ENCODE measurements at places on chromosomes 7 and 10.

DNA sequence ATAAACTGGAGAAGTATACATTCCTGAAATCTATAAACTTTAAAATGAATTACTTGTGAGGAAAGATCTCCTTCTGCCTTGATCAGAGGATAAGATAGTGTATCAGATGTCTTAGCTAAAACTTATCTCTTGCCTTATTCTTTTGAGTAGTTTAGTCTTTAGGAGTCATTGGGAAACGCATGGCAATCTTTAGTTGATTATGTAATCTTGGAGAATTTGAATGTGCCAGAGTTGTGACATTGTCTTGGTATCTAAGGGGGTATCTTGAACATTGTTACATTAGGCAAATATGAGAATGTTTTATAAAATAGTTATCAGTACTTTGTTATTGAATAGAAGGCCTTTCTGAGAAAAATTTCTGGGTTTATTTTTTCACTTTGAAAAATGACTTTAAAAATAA, 61.6 kb upstream of the ADRA2A start:
- no peak for DNase-seq

GRCh38 chr10:88377510-88377909, 205.6 kb downstream of the RNLS start:
- DNase-seq = no peak

DNA sequence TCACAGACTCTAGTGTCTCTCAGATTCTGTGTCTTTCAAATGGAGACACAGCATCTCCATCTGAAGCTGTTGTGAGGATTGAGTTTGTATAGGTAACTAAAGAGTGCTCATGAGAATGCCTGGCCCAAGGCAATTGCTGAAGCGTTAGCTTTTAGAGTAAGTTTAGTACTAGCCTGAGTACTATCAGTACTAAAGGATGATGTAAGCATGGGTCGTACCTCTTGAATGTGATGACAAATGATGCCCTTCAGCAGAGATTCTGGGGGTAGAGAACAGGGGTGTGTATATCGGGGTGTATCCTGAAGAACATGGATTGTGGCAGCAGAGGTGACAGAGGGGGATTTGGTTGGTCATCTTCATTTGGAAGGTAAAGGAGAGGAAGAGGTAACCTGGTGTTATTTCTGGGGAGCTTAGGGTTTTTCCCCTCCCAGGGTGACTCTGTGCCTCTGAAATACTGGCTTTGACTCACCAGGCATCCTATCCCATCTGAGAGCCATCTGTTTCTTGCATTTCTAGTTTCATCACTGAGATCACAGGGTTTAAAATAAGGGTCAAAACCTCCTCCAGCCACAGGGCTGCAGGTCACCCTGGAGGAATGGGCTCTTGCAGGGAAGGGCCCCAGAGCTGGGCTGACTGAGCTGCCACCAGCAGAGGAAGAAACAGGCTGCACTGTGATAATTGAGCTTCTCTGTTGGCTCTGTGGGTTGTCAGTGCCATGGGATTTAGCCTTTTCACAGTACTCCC, 756.0 kb downstream of the KCNMA1 start:
- DNase-seq = no peak

- DNase-seq = no peak
These were observed 179.7 kb upstream of the AGR3 start for GRCh38 chr7:17061443-17061842.

DNA sequence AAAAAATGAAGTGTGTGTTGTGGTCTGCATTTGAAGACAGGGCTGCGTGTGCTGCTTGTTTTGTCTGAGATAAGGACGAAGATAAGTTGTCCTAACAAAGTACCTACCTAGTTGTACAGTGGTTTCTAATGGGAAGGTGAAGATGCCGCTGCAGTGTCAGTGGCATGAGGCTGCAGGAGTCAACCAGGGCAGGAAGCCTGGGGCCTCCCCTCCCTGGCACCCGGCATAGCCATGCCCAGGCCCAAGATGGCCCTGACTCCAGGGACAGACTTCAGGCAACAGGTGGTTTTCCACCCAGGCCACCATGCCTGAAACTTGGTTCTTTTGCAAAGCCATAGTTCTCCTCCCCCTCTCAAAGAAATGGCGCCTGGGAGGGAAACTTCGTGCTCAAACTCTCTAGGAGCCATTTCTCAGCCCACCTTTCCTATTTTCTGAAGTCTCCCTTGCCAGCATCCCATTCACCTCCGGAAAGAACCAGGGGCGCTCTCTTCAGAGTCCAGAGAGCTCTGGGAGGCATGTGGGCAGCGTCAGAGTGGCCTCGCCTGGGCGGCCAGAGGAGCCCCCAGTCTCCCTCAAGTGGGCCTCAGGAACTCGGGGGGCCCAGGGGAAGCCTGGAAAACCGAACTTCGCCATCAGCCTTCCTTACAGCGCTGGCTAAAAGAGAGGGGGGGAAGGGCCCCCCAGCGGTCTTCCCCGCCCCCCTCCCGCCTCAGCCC, 2.1 kb upstream of the KAT6B start:
- DNase-seq = peak; percentile 1

- DNase-seq = no peak
These were observed 58.8 kb downstream of the ASB13 start for GRCh38 chr10:5607594-5607993.

DNA sequence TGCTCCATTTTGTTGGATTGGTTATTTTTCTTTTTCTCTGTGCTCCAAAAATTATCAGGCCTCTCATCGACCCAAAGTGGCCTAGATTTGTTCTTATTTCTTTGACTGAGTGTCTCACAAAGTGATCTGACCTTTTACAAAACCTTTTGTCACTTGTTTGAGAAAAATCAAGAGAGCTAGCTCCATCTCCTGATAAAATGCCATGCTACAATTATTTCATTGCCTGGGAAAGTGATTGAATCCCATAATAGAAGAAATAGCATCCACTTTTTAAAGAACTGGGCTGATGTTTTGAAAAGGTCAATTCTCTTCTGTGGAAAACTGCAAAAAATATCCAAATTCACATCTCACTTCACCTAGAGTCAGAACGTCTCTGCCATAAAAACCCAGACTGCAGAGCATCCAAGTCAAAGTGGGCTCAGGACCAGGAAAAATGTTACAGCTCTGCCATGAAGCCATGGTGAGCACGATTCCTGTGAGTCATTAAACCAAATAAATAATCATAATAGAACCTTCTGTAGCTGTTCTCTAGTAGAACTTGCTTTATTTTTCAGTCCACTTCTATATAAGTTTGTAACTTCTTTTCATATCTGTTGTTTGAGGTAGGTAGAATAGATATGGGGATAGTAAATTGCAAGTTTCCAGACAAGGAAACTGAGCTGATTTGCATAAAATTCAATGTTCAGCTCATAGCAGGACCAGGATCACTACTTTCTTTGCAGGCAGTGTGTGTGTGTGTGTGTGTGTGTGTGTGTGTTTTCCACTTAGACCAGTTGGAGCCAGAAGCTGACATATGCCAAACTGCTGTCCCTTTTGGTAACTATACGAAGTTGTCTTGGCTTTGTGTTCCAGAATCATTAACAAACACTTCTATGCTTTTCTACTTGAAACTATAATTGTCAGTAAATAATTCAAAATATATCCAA, 632.5 kb upstream of the ANKRD30A start:
- no peak for DNase-seq

- no peak for DNase-seq
These were observed 241.9 kb downstream of the GLRX3 start for GRCh38 chr10:130377986-130378540.

GRCh38 chr7:20407585-20408466, 77.1 kb downstream of the ITGB8 start:
- DNase-seq = no peak

- DNase-seq = no peak
These were observed 15.0 kb upstream of the ZFAND2A start for GRCh38 chr7:1174881-1175596.

DNA sequence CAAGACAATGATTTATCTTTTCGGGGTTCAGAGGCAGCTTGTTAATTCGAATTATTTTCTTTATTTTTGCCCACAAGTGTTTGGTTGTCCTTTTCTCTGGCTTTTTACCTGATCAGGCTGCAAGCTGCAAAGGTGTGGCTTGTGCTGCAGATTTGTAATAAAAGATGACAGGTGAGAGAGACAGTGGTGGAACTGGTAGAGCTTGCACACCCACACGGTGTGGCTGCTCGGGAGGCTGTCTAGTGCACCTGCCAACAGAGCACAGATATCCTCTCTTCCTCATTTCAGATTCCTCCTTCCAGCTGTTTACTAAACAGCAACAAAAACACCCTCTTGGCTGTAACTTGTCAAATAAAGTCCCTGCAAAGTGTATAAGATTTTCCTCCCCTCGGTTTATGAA, 9.2 kb downstream of the GJD4 start:
- DNase-seq = no peak

DNA sequence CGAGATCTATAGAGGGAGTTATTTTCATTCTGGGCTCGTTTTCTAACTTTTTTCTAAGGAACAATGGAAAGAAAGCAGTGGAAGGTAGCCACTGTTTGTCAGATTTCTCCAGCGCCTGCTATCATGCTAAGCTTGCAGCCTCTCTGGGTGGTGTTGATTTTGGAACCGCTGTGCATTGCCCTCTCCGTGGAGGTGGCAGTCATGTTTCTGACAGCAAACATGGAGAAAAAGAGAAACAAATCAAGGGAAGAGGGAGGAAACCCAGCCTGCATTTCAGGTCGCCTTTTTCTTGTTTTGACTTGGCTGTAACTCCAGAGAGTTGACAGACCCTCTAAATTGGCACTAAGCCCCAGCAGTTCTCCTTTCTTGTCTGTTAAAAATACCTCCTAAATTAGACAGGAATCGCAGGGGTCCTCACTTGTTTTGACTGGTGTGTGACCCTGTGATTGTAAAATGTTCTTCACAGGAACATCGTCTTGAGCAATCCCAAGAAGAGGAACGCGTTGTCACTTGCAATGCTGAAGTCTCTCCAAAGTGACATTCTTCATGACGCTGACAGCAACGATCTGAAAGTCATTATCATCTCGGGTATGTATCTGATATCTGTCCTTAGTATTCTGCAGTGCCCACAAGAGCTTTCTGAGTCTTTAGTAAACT, 4.8 kb downstream of the ECHDC3 start:
- no peak for DNase-seq

GRCh38 chr7:147245274-147245673, 1128.7 kb downstream of the CNTNAP2 start:
- DNase-seq = no peak

DNA sequence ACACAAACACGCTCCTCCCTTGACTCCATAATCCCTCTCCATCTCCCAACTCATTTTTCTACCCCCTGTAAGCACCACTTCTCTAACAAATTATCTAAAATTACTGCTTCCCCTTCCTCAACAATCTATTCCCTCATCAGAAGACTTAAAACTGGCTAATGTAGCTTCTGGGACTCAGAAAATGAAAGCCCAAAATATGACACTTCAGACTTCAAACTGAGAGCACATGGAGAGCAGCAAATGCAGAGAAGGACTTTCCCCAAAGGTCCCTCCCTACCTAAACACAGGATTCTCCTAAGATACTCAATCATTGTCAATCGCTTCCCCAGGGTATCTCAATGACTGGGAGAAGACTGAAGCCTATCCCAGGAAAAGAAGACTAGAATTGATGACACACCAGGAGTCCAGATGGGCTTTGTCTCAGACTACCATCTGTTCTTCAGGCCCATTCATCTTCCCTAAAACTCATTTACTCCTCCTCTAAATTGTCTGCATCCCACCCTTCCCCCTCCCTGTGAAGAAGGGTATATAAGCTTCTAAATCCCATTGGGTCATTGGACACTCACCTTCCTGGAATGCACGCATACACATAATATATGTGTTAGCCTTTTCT, 39.2 kb downstream of the ST8SIA6 start:
- no peak for DNase-seq

DNA sequence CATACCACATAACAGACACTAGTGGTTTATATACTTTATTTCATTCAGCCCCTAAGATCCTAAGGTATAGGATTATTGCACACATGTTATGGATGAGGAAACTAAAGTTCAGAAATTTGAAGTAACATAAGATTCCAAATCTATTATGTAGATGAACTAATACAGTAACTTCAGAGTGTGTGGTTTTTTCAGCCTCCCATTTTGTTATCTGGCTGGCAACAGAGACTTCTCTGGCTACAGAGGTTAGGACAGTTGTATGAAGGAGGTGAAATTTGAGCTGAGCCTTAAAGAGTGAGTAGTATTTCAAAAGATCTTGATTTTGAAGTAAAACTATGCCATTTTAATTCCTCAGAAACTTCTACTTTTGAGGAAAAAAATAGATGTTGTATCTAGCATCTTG, 125.4 kb downstream of the MAPK8 start:
- DNase-seq = no peak

GRCh38 chr7:13538669-13539068, 450.8 kb downstream of the ETV1 start:
- DNase-seq = no peak

DNA sequence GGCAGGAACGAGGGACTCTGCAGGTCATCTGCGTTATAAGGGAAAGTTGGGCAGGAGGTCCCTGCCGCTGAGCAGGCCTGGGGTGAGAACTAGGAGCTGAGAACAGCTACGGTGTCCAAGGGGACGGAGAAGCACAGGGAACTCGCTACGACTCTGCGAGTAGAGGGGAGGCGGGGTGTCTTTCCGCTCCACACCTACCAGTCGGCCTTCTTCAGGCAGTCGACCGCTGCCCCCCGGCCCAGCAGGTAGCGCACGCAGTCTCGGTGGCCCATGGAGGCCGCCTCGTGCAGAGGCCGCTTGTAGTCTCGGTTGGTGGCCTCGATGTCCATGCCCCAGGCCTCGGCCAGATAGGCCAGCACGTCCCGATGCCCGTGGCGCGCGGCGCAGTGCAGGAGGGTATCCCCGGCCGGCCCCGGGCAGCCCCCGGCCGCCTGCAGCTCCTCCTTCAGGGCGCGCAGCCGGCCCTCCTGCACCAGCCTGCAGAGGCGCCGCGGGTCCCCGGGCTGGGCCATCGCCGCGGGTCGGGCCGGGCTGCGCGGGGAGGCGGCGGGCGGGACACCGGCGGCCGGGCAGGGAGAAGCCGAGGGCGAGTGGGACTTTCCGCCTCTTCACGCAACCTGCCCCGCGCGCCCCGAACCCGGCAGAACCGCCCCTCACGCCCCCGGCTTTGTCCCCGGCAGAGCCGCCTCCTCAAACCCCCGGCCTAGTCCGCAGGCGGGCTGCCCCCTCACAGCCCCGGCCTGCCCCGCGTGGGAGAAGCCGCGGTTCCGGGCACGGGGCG, 660 bp downstream of the ANKRD16 start:
- DNase-seq = peak; percentile 39

DNA sequence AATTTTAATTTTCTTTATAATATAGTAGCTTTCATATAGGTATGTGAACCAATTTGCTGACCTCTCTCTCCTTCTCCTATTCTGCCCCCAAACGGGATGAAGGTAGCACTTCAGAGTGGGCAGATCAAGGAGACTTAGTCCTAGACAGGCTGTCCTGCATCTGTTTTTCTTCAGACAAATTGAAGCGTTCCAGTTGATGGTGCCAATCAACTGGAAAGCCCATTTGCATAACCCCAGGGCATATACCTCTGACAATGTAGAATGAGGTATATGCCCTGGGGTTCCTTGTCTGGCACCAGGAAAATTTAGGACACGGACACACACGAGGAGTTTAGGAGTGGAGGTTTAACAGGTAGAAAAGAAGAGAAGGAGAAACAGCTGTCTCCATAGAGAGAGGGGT, 502.9 kb downstream of the HTR7 start:
- DNase-seq = no peak

DNA sequence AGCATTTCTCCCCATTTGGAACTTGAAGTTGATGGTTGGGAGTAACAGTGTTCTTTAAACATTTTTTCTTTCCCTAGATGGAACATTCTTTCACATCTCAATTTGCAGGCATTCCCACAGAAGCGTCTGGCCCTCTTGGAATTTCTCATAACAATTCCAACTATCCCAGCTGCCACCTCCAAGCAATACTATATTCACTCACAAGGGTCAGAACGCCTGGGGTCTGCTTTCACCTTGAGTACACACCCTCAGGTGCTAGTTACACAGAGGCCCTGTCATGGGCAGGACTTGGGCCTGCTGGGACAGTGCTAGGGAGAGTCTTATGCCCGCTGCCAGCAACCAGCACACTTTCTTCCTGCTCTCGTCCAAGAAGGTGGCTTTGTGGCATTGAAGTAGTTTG, 136.5 kb downstream of the JCAD start:
- no peak for DNase-seq

Data from T-helper 1 cell (primary cell).